ENCODE measurements at places on chromosomes 3 and 15.

- DNase-seq, result peak; percentile 71
These were observed at the start of gene FYTTD1 for GRCh38 chr3:197749601-197750395. Gene FYTTD1, plus strand, starts transcription at chr3:197749883. Its CDS starts 89 bp downstream, at chr3:197749972.

- DNase-seq, result peak; percentile 38
These were observed 88.7 kb downstream of the GABRG3 start for GRCh38 chr15:27059610-27060202.

DNA sequence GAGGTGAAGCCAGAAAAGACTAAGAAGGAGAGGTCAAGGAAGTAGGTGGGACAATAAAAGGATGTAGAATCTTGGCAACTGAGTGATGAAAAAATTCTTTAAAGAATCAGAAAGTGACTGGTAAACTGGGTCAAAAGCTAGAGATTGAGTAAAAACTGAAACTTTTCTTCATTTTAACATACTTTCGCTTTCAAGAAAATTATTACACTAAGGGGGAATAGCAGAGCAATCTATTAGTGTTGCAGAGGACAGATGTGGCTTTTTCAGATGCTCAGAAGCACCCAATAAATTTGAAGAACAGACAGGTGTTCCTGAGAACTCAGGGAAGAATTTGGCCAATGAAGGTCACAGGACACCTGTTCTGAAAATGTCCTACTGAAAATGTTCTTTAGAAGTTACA is 805.4 kb upstream of the ALCAM start:
- DNase-seq, result no peak

DNA sequence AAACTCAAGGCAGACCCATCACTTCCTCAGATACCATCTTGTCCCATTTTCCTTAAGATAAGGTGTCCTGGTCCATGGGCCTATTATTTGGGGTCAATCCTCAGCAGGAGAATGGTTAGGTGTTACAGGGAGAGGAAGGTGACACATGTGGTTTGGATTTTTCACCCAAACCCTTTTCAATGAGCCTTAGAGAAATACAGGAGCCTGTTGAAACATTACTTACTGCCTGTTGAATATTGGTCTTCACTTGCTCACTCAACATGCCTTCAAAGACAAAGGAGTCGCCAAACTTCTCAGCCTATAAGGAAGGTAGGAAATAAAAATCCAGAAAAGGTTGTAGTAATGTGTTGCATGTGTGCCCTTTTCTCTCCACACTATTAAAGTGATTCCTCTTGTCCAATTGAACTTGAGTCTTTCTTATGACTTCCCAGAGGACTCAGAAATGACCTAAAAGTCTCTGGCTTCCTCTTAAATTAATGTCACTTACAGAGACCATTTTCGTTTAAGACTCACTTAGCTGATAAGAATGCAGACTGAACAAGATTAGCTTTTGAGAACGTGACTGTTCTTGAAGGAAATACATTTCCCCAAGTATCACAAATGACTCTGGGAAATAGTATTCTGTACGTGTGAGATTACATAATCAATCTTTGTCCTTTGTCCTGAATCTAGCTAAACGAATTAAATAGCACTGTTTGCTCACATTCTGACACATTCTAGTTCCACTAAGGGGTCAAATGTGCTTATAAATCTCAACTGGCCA is 17.8 kb downstream of the SUMF1 start:
- no peak for DNase-seq

GRCh38 chr3:43629741-43630140 is 7.9 kb upstream of the ANO10 start:
- no peak for DNase-seq

- DNase-seq, result no peak
These were observed 80.8 kb downstream of the GHSR start for GRCh38 chr3:172367205-172368105.

DNA sequence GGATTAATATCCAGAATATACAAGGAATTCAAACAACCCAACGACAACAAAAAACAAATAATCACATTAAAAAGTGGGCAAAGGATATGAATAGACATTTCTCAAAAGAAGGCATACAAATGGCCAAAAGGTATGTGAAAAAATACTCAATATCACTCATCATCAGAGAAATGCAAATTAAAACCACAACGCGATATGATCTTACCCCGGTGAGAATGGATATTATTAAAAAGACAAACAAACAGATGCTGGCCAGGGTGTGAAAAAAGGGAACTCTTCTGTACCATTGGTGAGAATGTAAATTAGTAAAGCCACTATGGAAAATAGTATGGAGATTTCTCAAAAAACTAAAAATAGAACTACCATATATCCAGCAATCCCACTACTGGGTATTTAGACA is 43.5 kb upstream of the MEF2A start:
- DNase-seq, result no peak

All from neuronal stem cell (in vitro differentiated cells).